Esophagus squamous epithelium (tissue), 5 donors: ENCODE measurements at places on chromosomes 3 and 15.

DNA sequence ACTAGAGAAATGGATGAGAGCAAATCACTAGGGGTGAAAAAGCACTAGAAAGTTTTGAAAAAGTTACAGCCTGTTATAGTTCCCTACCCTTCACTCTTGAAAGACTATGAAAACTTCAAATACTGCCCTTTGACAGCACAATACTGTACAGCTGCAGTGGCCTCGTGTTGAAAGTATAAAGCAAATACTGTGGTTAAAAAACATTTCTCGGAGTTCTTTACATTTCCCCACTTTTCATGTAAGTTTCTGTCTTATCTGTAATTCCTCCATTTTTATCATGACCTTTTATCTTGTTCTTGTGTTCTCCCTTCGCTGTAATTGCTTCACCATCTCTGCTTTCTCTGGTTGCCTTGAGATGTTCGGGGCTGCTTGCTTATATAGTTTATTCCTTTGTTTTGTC is 423.8 kb upstream of the CFAP20DC start:
- no peak for DNase-seq
- H3K4me1 ChIP-seq: no peaks in the 10 kb centered on the region
- H3K27ac ChIP-seq: no peak overlapping the region
- no peaks in the 10 kb centered on the region for H3K36me3 ChIP-seq

DNA sequence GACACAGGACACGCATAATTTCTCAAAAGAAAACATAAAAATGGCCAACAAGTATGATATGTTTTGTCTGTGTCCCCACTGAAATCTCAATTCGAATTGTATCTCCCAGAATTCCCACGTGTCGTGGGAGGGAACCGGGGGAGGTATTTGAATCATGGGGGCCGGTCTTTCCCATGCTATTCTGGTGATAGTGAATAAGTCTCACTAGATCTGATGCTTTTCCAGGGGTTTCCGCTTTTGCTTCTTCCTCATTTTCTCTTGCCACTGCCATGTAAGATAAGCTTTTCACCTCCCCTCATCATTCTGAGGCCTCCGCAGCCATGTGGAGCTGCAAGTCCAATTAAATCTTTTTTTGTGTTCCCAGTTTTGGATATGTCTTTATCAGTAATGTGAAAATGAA is 12.1 kb upstream of the POU1F1 start:
- H3K4me3 ChIP-seq: no peak overlapping the region
- no peak overlapping the region for H3K27ac ChIP-seq

DNA sequence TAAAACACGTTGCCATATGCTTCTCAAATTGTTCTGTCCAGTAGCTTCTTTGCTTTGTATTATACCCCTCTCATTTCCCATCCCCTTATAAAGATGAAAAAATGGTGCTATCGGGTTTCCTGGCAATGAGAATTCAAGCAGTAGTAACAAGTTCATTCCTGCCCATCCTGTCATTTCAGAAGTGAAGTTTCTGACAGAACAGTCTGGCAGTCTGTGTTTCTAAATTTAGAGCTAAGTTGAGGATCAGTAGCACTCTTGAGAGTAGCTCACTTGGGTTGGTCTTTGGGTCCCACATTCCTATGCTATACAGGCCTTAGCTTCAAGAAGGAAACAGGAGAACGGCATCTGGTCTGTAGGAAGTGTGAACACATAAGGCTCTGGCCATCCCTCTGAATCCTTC is 134.6 kb downstream of the GHSR start:
- no peak for DNase-seq
- H3K4me3 ChIP-seq: no peak overlapping the region
- no peak overlapping the region for H3K27ac ChIP-seq
- peaks cover 40% of the 10 kb centered on the region for H3K36me3 ChIP-seq
- H3K4me1 ChIP-seq: peaks cover 53% of the 10 kb centered on the region

DNA sequence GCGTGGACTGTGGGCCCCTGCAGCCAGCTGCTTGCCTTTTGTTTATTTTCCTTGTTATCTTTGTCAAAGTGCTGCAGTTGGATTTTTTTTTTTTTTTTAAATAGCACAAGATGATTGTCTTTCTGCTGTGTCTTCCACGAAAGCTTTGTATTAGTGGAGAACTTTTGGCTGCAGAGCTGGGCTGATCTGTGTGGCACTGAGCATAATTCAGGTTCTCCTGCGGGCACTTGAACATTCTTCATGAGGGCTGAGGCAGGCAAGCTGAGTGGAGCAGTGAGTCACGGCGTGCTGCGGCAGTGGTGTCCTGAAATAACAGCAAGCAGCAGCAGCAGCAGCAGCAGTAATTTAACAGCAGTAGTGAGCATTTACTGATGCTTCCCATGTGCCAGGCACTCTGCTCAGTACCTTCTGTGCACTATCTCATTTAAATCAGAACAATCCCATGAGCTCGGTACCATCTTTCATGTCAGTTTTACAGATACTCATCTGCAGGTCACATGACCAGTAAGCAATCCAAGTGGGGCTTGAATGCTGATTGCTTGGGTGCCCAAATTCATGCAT is 45.8 kb downstream of the MITF start:
- peaks cover 38% of the 10 kb centered on the region for H3K4me1 ChIP-seq
- no peaks in the 10 kb centered on the region for H3K27me3 ChIP-seq
- no peak overlapping the region for H3K4me3 ChIP-seq
- no peak overlapping the region for H3K27ac ChIP-seq
- H3K36me3 ChIP-seq: no peaks in the 10 kb centered on the region
- DNase-seq: no peak

GRCh38 chr15:82021992-82022391 is 23.8 kb downstream of the MEX3B start:
- H3K36me3 ChIP-seq: no peaks in the 10 kb centered on the region
- H3K4me3 ChIP-seq: no peak overlapping the region
- H3K4me1 ChIP-seq: peaks cover 8% of the 10 kb centered on the region
